ENCODE measurements at places on chromosomes 13 and 19. TPM values are rescaled to one million over a fixed set of nuclear protein-coding genes. Genes with fewer than 3 reads are reported as not detected.
A peak's percentile ranks its signal among the peaks of the same experiment; 100 is the strongest.

- DNase-seq, result no peak
Observed at GRCh38 chr19:5682107-5682482, 1.3 kb downstream of the HSD11B1L start.

GRCh38 chr13:103039183-103039582 is 27.0 kb downstream of the SLC10A2 start:
- DNase-seq, result no peak

GRCh38 chr13:43159026-43159461 is 135.7 kb downstream of the DNAJC15 start:
- no peak for DNase-seq

DNA sequence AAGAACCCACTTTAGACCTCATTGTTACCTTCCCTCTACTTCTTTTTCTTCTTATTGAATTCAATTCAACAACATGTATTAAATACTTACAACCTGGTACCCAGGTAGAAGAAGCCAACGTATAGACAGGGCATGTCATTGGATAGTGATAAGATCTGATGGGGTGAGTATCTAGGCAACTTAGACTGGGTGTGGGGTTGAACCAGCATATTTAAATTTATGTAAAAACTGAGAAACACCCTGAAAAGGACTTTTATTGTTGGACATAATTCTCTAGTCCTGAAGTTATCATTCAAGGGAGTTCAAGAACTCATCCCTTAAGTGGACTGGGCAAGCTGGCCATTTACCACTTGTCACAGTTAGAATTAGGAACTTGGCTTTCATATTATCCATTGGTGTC is 139.2 kb downstream of the ZIC5 start:
- no peak for DNase-seq

GRCh38 chr13:88329066-88329465 is 657.9 kb downstream of the SLITRK5 start:
- no peak for DNase-seq

DNA sequence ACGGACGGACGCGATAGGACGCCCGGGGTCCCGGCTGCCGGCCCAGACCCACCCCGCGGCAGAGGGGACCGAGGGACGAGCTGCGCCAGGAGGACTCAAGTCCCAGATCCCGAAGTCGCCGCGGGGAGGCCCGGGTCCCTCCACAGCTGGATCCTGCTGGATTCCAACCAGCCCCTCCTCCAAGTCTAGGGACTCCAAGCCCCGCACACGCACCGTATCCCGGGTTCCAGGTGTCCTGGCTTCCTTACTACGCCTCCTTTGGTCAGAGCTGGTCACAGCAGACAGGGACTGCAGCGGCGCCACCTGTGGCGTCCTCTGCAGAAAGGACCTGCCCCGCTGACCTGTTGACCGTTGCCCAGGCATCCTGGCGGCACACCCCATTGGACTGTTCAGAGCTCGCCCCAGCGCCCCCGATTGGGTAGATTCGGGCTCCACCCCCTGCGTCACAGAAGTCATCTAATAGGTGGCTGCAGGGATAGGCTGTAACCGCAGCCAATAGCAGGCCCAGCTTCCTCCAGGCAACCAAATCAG is 29.0 kb upstream of the ZNF709 start:
- peak; percentile 53 for DNase-seq

TMEM259 gene
- total RNA-seq, result 142 TPM

CDC34 gene
- 178 TPM for total RNA-seq

CD37 gene
- not detected for total RNA-seq

MIR17HG gene
- 6.6 TPM for total RNA-seq

MEDAG gene
- not detected for total RNA-seq

SLC7A10 gene
- not detected for total RNA-seq

WTIP gene
- 103 TPM for total RNA-seq

IRGC gene
- total RNA-seq, result not detected
